ENCODE measurements at places on chromosomes 1 and 21.

- DNase-seq: no peak
Measured at GRCh38 chr1:85467929-85468540, 3.1 kb upstream of the DDAH1 start.

DNA sequence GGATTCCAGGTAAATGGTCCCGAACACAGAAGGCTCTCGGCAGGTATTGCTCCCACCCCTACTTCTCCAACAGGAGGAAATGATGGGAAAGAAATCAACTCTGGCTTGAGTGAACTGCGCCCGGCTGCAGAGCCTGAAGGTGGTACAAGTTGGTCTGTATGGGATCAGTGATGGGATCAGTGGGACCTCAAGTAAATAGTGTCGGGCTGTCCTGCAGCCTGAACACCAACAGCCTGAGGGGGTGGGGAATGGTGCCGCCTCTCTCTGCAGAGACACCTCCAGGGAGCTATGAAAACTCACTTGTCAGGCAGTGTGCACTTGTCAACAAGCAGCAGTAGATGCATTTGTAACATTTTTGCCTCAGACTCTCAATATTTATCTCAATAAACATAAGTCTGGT lies 183.5 kb downstream of the MATN1 start:
- no peak for DNase-seq

GRCh38 chr1:174800216-174800851 lies 199.4 kb upstream of the CACYBP start:
- no peak for DNase-seq

DNA sequence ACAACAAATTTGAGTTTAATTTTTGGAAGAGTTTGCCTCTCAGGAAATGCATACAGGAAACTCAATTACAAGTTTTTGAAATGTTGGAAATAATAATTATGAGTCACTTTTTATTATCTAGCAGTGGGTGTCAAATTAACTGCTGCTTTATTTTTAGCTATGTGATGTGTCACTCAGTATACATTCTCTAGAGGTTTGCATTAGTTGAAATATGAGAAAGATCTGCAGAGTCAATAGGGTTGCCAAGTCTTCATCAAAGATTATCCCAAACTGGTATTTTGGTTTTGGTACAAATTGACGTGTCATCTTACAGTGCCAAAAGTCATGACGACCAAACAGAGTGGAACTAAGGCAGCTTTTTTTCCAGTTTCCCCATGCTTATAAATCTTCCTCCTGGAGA lies 54.3 kb upstream of the DIPK1A start:
- no peak for DNase-seq

- peak; percentile 79 for DNase-seq
Measured at GRCh38 chr1:45014321-45015028, 2.4 kb downstream of the UROD start.

DNA sequence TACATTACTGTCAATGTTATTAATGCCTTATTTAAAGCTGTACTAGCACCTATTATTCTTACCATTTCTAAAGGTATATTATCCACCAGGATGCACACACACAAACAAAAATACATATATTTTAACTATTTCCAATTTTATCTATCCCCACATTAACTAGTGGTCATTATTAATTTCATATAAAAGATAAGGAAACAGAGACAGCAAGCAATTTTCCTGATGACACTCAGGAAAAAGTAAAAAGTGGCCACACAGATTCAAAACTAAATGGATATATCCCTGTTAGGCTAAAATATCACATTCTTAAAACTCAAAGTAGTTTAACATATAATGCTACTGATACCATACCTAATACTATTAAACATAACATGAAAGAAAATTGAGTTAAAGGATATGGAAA lies 534.1 kb downstream of the KCNT2 start:
- no peak for DNase-seq

DNA sequence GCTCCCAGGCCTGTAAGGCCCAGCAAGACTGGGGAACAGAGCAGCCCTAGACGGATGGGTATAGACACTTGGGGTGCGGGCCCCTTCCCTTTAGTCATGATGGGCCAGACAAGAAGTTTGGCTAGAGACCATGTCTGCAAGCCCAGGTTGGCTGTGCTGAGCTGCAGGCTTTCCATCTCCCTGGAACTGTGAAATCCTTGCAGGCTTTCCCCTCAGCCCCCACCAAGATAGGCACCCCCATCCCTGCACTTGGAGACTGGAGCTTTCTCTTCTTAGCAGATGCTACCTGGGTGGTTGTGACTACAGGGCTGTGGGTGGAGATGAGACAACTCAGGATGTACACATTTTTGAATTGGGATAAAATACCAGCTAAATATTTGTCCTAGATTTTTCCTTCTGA lies 110.3 kb downstream of the PTPRU start:
- no peak for DNase-seq

DNA sequence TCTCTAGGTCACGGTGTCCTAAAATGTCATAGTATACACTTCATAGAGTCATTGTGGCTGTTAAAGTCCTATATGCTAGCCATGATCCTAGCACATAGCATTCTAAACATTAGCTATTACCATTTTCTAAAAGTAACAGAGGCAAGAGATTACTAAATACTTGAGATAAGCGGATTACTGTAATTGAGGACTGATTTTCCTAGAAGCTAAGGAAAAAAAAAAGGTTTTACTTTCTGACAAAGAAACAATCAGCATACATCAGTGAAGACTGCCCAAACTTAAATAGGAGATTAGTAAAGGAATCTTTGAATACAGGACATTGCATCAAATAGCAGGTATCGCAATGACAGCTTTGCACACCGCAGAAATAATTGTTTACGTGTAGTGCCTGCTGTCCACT lies 91.3 kb upstream of the HNRNPU start:
- DNase-seq: no peak

DNA sequence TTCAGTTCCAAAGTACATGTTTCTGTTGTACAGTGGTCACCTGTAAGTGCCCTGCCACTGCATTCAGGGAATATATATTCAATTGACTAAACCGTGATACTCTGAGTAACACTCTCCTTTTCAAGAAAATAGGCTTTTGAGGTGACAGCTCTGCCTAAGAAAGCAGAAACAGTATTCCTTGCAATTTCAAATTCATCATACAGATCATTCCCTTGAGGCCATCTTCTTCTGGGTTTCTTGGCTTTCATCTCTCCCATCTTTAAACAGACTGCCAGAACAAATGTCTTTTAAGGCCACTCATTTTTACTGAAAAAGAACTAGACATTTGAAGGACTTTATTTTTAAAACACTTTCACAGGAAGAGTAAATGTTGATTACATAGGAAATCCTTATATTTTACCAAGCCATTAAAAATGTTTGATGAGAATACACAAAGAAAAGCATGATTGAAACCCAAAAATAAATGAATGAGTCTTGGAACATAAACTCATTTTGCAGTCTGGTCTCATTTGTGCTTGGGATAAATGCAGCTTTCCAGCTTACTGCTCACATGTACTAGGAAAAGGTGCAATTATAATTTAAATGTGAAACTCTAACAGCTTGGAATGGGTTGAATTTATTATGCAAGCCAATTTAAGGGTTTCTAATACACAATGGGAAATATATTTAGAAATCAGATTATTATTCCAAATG lies 34.7 kb downstream of the PLPPR5 start:
- DNase-seq: no peak

- no peak for DNase-seq
Measured at GRCh38 chr1:234874291-234875288, 254.0 kb downstream of the TOMM20 start.

DNA sequence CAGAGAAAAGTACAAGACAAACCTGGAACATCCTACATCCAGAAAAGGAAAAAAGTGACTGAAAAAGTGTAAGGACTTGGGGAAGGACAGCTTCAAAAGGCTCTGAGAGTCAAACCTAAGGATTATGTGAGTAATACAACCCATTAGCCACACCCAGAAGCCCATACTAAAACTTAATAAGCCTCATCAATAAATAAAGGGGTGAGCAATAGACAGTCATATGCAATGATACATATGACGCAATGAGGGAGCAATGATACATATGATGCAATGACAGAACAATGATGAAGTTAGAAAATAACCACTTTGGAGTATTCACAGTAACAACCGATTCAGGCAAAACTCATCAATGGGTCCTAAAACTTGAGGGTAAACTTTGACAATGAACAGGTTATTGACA lies 50.1 kb downstream of the BRWD1 start:
- DNase-seq: no peak

- no peak for DNase-seq
Measured at GRCh38 chr1:165907256-165907857, 79.9 kb downstream of the UCK2 start.
